ENCODE measurements at places on chromosomes 3 and 15.
A peak's percentile ranks its signal among the peaks of the same experiment; 100 is the strongest.

GRCh38 chr3:116836286-116836685, 126.7 kb downstream of the TUSC7 start:
- DNase-seq = peak; percentile 75

DNA sequence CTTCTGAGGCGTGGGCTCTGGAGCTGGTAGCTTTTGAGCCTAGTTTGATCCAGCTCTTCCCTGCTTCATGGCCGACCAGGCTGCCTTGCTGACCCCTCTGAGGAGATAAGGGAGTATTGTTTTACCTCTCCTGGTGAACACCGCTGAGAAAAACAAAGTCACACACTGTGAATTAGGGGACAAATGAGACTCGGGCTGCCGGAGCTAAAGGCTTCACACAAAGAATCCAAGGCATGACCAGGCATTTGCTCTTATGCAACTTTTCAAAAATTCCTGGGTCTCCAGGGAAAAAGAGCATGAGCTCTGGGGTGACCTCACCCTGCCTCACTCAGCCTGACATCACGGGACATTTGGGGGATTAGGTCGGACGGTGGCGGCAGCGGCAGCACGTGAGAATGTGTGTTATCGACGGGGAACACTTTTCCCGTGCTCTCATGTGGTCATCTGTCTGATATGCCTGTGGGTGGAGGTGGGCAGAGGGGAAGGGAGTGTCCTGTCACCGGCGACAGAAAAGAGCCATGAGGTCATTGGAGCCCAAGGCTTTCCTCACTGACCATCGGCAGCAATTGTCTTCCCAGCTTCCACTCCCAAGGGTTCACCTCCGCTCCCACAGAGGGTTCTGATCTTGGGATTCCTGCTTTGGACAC, 61.0 kb downstream of the TMEM44 start:
- peak; percentile 95 for DNase-seq

DNA sequence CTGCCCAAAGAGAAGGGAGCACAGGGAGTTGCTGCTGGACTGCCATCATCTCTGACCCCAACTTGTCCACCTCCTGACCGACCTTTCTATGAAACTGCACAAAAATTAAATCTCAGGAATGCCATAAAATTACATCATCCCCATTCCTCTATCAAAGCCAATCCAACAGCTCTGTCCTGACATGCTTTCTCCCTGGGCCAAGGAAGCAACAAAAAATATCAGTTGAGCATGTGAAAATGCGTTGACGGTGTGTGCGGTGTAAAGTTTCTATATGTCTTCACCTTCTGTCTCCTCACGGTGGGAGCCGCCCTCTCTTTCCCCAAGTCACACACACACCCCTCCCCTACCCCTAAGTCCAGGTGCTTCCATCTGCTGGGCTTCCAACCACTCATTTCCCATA, 3.6 kb upstream of the ZNF774 start:
- DNase-seq = no peak

DNA sequence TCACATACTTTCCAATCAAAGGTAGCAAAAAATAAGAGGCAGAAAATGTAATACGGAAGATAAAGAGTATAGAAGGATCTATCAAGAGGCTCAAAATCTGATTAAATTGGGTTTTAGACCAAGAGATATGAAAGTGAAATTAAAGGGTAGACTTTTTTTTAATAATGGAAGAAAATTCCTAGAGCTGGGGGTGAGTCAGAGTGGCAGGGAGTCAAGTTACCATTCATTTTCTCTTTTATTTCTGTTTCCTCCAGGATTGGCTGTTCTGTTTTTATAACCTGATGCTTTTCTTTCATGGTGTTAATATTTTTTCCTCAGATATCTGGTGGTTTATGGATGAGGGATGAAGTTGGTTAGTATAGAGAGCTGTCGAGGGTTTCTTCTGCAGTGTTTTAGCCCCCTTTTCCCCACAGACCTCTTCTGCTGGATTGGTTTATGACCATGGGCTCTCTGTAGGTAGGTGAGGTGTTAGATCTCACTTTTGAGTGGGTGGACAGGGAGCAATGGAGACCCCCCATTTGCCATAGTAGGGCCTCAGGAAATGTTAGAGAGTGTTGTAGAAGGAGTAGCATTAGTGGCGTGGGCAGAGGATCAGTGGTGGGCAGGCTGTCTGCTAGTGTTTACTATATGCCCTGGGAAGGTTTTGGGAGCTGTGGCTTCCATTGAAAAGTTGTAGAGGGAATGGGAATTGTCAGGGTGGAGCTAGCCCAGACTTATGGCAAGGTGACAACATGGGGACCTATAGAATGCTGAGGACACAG, 201.6 kb upstream of the GOLGA6L4 start:
- no peak for DNase-seq

GRCh38 chr3:118641608-118642007, 393.0 kb downstream of the IGSF11 start:
- DNase-seq = no peak

GRCh38 chr15:39586387-39587095, 5.7 kb downstream of the THBS1 start:
- peak; percentile 81 for DNase-seq

DNA sequence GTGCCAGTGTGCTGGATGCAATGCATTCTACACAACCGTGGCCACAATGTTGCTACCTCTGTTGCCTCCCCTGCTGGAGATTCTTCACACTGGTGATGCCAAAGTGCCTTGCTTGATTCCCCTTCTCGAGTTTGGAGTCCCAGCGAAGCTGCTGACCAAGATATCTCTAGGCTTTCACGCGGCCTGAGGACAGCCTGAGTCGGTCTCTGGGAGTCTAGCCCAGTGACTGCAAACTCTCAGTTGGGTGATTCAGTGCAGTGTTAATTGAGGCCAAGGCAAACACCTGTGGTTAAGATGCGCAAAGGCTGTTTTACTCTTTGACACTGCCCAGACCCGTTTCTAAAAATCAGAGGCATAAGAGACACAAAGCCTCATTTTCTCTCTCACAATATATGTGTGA, 434.4 kb downstream of the NR2F2 start:
- DNase-seq = no peak

Measured in fibroblast of skin of right quadriceps (primary cell).